CD4-positive, alpha-beta memory T cell (primary cell): ENCODE measurements at places on chromosomes 13 and 19. TPM values are rescaled to one million over a fixed set of nuclear protein-coding genes. Genes with fewer than 3 reads are reported as not detected.
A peak's percentile ranks its signal among the peaks of the same experiment; 100 is the strongest.

The CFAP97D2 gene
- not detected for polyA plus RNA-seq

The LRRC4B gene
- polyA plus RNA-seq: not detected

The LAIR1 gene
- 23.1 TPM for polyA plus RNA-seq

The KIR2DL4 gene
- polyA plus RNA-seq: not detected

The TFPT gene
- polyA plus RNA-seq: 31.0 TPM

The FOXA3 gene
- polyA plus RNA-seq: not detected

The COMP gene
- polyA plus RNA-seq: not detected

The COX7A1 gene
- polyA plus RNA-seq: not detected

The CYP2A7 gene
- not detected for polyA plus RNA-seq

The CGB8 gene
- not detected for polyA plus RNA-seq

GRCh38 chr19:2164020-2164998 is 576 bp downstream of the DOT1L start:
- no peak for DNase-seq
- H3K36me3 ChIP-seq: no peaks in the 10 kb centered on the region
- H3K4me3 ChIP-seq: peak overlapping the region; percentile 48
- peaks cover 40% of the 10 kb centered on the region for H3K4me1 ChIP-seq
- H3K27ac ChIP-seq: peak overlapping the region; percentile 90

DNA sequence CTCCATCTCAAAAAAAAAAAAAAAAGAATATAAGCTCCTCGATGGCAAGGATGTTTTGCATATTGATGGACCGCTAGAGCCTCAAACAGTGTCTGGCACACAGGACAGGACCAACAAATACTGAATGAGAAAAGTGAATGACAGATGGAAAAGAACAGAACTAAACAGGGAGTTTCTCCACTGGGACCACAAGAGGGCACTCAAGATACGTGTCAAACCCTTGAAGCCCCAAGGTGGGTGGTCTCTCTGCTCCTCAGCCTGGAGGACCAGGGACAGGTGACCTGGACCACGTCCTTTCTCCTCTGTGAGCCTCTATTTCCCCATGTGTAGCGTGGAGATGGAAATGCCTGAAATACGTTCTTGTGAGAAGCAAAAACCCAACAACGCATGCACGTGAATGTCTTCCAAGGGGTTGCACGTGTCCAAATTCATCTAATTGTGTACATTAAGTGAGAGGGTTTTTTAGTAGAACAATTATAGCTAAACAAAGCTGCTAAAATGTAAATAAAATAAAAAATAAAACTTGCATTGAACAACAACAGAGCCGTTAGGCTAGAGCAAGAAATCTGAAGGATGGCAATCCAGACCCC is 5.7 kb upstream of the CDC42EP5 start:
- no peaks in the 10 kb centered on the region for H3K4me1 ChIP-seq
- H3K27ac ChIP-seq: no peak overlapping the region
- no peaks in the 10 kb centered on the region for H3K36me3 ChIP-seq
- H3K27me3 ChIP-seq: no peaks in the 10 kb centered on the region

- DNase-seq: no peak
- H3K4me1 ChIP-seq: peaks cover 16% of the 10 kb centered on the region
- H3K27ac ChIP-seq: no peak overlapping the region
- peaks cover 5% of the 10 kb centered on the region for H3K27me3 ChIP-seq
These were observed 3.7 kb upstream of the RAP2A start for GRCh38 chr13:97430296-97430695.

GRCh38 chr19:40507892-40508291 is 41.1 kb downstream of the SPTBN4 start:
- H3K36me3 ChIP-seq: no peaks in the 10 kb centered on the region
- no peak for DNase-seq
- no peak overlapping the region for H3K27ac ChIP-seq
- H3K27me3 ChIP-seq: peaks cover 12% of the 10 kb centered on the region
- no peak overlapping the region for H3K4me3 ChIP-seq

DNA sequence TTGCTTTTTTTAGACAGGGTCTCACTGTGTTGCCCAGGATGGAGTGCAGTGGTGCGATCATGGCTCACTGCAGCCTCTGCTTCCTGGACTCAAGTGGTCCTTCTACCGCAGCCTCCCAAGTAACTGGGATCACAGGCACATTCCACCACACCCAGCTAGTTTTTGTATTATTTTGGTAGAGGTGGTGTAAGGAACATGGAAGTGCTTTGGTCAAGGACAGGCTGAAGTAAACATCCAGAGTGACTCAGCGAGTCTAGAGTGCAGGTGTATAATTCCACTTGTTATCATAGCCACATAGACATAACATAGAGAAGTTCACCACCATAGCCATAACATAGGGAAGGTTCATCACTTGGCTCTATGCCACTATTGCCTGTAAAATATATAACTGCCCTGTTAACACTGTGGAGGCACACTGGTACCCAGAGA is 98.6 kb downstream of the RBM26 start:
- H3K4me1 ChIP-seq: no peaks in the 10 kb centered on the region
- no peak overlapping the region for H3K4me3 ChIP-seq
- no peak overlapping the region for H3K27ac ChIP-seq
- no peaks in the 10 kb centered on the region for H3K36me3 ChIP-seq
- no peaks in the 10 kb centered on the region for H3K27me3 ChIP-seq

GRCh38 chr19:35811317-35812219 is 1.1 kb downstream of the PRODH2 start:
- no peak for DNase-seq
- no peaks in the 10 kb centered on the region for H3K27me3 ChIP-seq
- H3K27ac ChIP-seq: no peak overlapping the region
- H3K36me3 ChIP-seq: no peaks in the 10 kb centered on the region

GRCh38 chr19:10945264-10945663 is 15.6 kb upstream of the SMARCA4 start:
- no peak overlapping the region for H3K27ac ChIP-seq
- DNase-seq: no peak
- H3K4me1 ChIP-seq: no peaks in the 10 kb centered on the region

- H3K36me3 ChIP-seq: no peaks in the 10 kb centered on the region
- no peaks in the 10 kb centered on the region for H3K4me1 ChIP-seq
- no peak overlapping the region for H3K27ac ChIP-seq
- H3K4me3 ChIP-seq: no peak overlapping the region
These were observed 2.3 kb downstream of the PODNL1 start for GRCh38 chr19:13935765-13936510.
